Esophagus mucosa (tissue), 1 donor: ENCODE measurements at places on chromosomes 5 and 9. TPM values are rescaled to one million over a fixed set of nuclear protein-coding genes. Genes with fewer than 3 reads are reported as not detected.

DNA sequence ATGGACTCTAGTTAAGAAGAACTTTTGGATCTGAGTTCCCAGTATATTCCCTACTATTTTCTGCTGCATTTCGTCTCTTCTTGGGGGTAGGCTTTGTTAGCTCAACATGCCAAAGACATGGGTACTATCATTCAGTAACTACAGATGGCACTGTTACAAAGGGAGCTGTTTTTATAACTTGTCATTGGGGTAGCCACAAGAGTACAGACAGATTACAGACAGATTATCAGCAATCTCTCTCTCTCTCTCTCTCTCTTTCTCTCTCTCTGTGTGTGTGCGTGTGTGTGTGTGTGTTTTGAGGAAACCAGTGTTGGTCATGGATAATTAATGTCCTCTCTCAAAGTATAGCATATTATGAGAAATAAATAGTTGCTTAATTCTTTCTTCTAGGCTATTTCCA, 116.1 kb downstream of the WDR70 start:
- ATAC-seq: no peak

DNA sequence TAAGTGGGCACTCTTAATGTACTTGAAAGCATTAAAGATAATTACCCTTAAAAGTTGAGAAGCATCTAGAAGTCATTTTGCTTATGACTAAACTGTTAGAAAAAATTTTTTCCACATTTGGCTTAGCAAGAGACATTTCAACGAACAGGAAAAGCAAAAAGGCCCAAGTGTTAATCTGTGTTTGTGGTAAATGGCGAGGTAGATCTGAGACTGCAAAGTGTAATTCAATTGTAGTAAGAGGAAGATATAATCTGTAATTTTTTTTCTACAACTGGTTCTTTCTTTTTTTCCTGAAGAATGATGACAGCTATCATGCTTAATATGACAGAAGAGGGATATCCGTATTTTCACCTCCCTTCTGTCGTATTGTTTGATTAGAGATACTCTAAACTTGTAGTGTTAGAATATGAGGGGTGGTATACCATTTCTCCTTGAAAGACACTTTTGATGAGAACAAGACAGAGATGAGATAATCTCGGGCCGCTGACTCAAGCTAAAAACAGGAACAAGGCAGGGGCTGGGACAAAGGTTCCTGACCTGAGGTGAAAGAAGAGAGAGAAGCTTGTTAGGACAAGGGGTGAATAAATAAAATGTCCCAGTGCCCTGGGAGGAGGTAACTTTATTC, 459.3 kb upstream of the ZNF608 start:
- no peak for ATAC-seq

Gene CDC23
- total RNA-seq: 20.6 TPM

GRCh38 chr5:159955056-159955624, 38.9 kb downstream of the ADRA1B start:
- ATAC-seq: no peak

Gene MCTP1
- total RNA-seq: 4.6 TPM

GRCh38 chr9:134301387-134302129, 24.7 kb upstream of the RXRA start:
- ATAC-seq: no peak

Gene TMC1
- 3.3 TPM for total RNA-seq

DNA sequence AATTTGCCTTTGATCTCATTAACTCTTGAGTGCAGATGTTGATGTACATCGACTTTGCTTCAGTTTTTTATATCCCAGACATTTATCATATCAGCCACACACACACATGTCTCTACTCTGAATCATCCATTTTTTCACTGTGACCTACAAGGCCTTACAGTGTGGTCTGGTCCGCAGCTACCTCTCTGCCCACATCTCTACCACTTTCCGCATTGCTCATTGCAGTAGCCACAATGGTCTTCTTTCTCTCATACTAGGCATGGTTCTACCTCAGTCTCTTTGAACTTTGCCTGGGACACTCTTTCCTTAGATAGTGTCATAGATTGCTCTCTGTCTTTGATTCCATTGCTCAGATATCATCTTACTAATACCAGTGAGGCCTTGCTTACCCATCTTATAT, 87.9 kb upstream of the FSD1L start:
- no peak for ATAC-seq

DNA sequence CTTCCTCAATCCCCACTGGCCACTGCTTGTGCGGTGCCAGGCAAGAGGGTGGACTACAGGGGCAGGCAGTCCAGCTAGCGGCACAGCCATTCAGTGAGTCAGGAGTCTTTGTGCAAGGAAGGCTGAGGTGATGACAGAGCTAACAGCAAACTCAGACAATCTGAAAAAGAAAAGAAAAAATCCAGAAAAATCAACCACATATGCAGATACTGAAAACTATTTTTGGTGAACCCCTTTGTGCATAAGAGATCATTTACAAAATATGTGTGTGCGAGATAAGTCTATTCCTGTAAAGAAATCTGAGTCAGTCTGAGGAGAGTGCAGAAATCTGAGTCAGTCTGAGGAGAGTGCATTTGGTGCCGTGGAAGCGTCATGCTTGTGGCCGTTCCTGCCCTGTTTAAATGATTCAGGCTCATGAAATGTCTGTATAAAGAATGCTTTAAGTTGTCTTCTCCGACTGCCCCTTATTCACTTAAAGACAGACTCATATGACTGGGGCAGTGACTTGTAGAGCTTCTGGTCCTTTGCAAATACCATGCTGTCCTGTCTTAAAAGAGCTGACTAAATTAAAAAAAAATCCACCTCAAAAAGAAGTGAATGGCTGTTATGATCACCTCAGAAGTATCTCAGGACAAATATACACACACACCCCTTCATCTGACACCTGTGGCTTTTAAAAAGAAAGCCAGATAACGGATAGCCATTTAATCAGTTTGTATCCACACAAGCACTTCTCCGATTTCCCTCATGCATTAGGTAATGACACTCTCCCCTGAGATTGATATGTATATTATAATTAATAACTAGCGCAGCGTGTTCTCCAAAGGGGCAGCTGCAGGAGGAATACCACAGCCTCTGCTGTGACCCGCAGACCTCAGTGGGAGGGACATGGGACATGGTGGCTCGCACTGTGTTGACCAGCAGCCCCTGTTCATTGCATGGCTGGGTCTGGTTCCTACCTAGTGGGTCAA, 47.3 kb downstream of the TRIO start:
- ATAC-seq: peak; percentile 92

- ATAC-seq: no peak
Measured at GRCh38 chr5:93807846-93808245, 66.4 kb upstream of the POU5F2 start.

GRCh38 chr9:18947892-18948339, 85.1 kb downstream of the SAXO1 start:
- no peak for ATAC-seq

DNA sequence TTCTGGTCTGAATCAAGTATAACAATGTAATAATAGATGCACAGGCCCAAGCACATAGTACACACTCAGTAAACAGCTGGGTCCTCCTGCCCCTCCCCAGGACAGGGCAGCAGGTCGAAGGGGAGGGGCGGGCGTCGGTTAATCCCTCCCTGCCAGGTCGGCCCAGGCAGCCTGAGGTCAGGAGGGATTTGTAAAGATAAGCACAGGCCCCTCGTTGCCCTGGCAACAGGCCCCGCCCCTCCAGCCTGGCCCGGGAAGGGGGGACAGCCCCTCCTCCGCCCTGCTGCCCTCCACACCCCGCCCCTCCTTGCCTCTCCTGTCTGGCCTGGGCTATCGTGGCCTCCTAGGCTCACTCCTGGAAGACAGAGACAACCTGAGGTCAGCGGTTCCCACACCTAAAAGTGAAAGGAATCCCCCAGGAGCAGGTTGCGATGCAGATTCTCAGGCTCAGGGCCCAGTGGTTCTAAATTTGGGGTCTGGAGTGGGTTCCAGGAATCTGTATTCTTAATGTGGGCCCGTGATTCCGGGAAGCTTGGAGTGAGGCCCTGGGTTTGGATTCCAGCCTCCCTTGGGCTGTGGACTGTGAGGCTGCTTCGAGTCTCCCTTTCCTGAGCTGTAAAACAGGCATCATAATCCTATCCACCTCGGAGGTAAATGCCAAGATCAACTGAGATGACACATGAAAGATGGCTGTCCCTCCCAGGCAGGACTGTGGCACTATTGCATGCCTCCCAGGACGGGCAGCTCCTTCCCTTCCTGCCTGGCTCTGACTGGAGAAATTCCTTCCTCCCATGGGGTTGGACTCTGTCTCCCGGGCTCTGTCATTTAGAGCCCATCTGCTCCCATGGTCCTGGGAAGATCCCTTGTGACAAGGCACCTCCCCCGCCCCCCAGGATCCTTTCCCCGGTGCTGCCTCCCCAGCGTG, 4.4 kb downstream of the CRB2 start:
- peak; percentile 7 for ATAC-seq
